T follicular helper cell (primary cell): ENCODE measurements at places on chromosomes 1 and 21.

GRCh38 chr1:92484472-92485380 lies 2.0 kb downstream of the GFI1 start:
- DNase-seq, result peak; percentile 35

- no peak for DNase-seq
Observed at GRCh38 chr1:194133152-194133551, 946.7 kb upstream of the B3GALT2 start.

DNA sequence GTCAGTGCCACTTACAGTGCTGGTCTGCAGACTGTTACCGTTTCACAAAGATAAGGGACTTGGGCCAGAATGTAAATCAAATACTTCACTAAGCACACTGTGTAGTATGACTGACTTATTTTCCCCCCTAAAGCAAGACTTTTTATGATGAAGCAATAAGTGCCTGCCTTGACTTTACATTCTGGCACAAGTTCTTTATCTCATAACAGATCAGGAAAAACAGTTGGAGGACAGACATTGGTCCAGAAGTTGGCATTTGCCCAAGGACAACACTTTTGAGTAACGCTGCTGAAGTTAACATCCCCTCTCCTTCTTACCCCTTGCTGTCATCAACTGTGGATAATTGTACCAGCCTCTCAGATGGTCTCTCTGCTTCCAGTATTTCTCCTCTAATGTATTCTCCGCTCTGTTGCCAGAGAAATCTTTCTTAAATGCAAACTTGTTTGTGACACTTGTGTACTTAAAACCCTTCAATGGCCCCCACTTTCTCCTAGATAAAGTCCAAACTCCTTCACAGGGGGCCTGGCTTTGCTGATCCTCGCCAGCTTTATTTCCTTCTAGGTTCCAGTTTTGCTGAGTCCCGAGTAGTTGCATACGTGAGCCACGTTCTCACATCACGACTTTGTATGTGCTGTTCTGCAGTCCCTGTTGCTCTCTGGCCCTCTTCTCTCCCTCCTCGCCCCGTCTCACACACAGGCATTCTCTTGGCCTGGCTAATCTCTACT lies 45.7 kb downstream of the S1PR1 start:
- no peak for DNase-seq

- no peak for DNase-seq
Observed at GRCh38 chr1:81155131-81155530, 645.6 kb upstream of the ADGRL2 start.

DNA sequence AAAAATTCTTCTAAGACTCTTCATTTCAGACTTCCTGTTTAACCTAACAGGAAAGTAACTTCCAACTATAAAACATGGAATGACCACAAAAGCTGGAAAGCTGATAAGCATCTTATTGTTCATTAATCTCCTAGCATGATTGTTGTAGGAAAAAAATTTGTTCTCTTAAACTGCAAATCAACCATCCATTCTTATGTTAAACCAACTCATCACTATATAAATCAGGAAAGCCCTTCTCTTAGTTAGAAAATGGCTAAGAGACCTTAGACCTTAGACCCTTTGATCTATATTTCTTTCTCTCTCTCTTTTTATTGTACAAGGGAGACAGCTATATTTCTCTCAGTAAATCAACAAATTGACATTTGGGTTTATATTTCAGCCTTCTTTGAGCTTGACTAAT lies 101.4 kb downstream of the UBE2U start:
- no peak for DNase-seq
